WTC11 (cell line): ENCODE measurements at places on chromosomes 13 and 19.

- no peaks in the 10 kb centered on the region for H3K36me3 ChIP-seq
- DNase-seq: no peak
- no peak overlapping the region for H3K27ac ChIP-seq
- no peaks in the 10 kb centered on the region for H3K27me3 ChIP-seq
- H3K4me1 ChIP-seq: peaks cover 4% of the 10 kb centered on the region; the same call in 1 of the 2 replicates
These were observed 71.8 kb upstream of the STK24 start for GRCh38 chr13:98648686-98649085.

GRCh38 chr19:27729332-27729731 lies 1483.6 kb downstream of the UQCRFS1 start:
- H3K4me3 ChIP-seq: no peak overlapping the region
- no peak overlapping the region for H3K27ac ChIP-seq
- H3K4me1 ChIP-seq: no peaks in the 10 kb centered on the region

DNA sequence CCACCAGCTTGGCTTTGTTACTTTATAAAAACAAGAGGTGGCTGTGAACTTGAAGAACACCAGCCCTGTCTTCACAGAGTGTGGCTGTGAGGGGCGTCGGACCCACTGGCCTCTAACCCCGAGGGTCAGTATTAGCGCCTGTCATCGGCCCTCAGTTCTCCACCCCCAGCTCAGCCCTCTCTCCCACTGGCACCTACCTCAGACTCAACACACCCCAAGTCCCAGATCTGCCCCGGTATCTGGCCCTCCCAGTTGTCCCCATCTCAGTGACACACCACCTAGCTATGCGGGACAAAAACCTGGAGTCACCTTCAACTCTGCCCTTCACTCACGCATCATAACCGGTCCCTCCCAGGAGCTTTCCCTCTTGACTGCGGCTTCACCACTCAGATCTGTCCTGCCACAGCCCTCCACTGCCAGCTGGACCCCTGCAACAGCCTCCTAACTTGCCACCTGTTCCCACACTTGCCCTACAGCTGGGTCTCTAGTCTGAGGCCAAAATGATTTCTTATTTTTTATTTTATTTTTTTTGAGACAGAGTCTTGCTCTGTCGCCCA lies 45.4 kb downstream of the PEPD start:
- DNase-seq: peak; percentile 3
- H3K4me1 ChIP-seq: no peaks in the 10 kb centered on the region
- H3K27me3 ChIP-seq: no peaks in the 10 kb centered on the region
- H3K4me3 ChIP-seq: no peak overlapping the region
- peaks cover 34% of the 10 kb centered on the region for H3K36me3 ChIP-seq

GRCh38 chr13:47397739-47398138 lies 500.9 kb upstream of the HTR2A start:
- no peaks in the 10 kb centered on the region for H3K27me3 ChIP-seq
- H3K4me1 ChIP-seq: peaks cover 10% of the 10 kb centered on the region
- no peak overlapping the region for H3K4me3 ChIP-seq
- H3K27ac ChIP-seq: no peak overlapping the region
- DNase-seq: no peak
- no peaks in the 10 kb centered on the region for H3K36me3 ChIP-seq

DNA sequence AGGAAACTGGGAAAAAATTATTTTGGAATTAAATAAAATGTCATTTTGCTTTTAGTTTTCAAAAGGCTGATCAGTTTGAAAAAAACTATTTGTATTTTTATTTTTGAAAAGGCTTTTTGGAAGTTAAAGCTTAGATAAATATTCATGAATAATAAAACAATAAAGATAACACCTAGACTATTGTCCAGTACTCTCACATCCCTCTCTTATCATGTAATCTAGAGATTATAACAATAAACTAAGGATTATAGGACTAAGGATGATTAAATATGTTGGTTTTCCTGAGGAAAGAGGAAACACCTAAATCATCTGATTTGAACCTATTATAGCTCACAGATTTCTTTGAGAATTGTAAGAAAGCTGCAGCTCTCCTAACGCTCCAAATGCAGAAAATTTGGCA lies 81.4 kb upstream of the AKAP11 start:
- H3K4me3 ChIP-seq: no peak overlapping the region
- H3K27ac ChIP-seq: no peak overlapping the region
- no peaks in the 10 kb centered on the region for H3K27me3 ChIP-seq
- H3K4me1 ChIP-seq: no peaks in the 10 kb centered on the region

DNA sequence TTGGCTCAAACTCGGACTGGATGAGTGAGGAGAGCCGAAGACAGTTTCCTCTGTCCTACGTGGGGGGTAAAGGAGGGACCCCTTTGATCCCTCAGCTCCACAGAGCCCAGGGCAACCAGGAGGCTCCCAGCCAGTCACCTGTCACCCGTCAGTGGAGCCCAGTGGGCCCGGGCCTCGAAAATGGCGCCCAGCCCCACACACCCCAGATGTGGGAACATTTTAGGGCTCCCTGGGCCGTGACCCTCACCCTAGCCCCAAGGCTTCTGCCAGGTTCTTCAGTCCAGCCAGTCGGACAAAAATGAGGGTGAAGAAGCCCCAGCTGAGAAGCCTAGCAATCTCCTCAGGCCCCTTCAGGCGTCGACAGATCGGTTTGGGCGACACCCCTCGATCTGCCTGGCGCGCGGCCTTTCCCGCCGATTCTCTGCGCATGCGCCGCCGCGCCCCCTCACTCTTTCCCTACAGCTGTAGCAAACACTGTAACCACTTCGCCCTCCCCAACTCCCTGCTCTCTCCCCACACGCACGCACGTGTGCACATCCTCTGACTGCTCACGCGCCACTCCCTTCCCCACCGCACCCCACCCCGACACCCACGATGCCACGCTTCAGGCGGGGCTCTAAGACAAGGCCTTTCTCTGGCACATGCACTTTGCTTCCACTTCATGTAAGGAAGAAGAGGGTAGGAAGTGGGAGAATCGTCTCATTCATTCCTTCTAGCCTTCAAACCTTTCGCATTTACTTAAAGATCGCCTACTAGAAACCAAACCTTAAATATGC lies at the start of gene SLC6A16:
SLC6A16 (minus strand) TSS at position 391 of the 776 bp plus-strand sequence. CDS start 13,844 bp downstream, outside the sequence.
- peaks cover 15% of the 10 kb centered on the region for H3K36me3 ChIP-seq
- H3K4me3 ChIP-seq: no peak within 1 kb of the TSS
- no peaks in the 10 kb centered on the region for H3K4me1 ChIP-seq
- DNase-seq: no peak

- peaks cover 33% of the 10 kb centered on the region for H3K4me1 ChIP-seq
- peak overlapping the region; percentile 89 for H3K27ac ChIP-seq
- H3K36me3 ChIP-seq: peaks cover 41% of the 10 kb centered on the region
- no peaks in the 10 kb centered on the region for H3K27me3 ChIP-seq
- no peak for DNase-seq
These were observed 2.9 kb upstream of the FTL start for GRCh38 chr19:48962029-48962848.

DNA sequence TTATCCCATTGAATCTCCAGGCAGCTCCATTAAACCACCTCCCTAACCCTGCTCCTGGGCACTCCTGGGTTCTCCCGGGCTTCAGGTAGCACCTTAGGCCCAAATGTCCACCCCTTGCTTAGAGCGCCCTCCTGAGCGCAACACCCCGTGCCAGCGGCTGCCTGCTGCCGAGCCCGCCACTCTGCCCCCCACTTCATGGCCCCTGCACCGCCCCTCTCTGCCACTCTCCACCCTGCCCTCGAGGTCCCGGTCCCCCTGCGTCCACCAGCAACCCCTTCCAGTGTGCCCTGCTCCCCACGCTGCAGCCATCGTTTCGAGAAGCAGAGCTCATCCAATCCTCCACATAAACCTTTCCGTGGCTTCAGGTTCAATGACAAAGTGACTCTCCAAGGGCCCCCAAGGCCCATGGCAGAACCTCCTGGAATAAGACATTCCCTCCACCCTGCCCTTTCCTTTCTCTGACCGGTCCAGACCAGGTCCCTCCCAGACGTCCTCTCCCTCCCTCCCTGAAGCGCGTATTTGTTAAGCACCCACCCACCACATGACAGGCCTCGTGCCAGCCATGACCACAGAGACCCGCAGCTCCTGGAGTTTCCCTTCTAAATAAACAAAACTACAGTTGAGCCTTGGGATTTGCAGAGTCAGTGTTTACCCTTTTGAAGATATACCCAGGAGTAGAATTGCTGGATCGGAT lies 66.6 kb downstream of the ARHGEF18 start:
- peaks cover 8% of the 10 kb centered on the region; the same call in 1 of the 2 replicates for H3K36me3 ChIP-seq
- no peak overlapping the region for H3K4me3 ChIP-seq
- no peak for DNase-seq
- H3K4me1 ChIP-seq: peaks cover 20% of the 10 kb centered on the region

- H3K27me3 ChIP-seq: peaks cover 7% of the 10 kb centered on the region
- H3K4me1 ChIP-seq: no peaks in the 10 kb centered on the region
- peaks cover 42% of the 10 kb centered on the region for H3K36me3 ChIP-seq
- no peak overlapping the region for H3K4me3 ChIP-seq
- DNase-seq: no peak
These were observed 6.7 kb upstream of the F2RL3 start for GRCh38 chr19:16882146-16882545.

DNA sequence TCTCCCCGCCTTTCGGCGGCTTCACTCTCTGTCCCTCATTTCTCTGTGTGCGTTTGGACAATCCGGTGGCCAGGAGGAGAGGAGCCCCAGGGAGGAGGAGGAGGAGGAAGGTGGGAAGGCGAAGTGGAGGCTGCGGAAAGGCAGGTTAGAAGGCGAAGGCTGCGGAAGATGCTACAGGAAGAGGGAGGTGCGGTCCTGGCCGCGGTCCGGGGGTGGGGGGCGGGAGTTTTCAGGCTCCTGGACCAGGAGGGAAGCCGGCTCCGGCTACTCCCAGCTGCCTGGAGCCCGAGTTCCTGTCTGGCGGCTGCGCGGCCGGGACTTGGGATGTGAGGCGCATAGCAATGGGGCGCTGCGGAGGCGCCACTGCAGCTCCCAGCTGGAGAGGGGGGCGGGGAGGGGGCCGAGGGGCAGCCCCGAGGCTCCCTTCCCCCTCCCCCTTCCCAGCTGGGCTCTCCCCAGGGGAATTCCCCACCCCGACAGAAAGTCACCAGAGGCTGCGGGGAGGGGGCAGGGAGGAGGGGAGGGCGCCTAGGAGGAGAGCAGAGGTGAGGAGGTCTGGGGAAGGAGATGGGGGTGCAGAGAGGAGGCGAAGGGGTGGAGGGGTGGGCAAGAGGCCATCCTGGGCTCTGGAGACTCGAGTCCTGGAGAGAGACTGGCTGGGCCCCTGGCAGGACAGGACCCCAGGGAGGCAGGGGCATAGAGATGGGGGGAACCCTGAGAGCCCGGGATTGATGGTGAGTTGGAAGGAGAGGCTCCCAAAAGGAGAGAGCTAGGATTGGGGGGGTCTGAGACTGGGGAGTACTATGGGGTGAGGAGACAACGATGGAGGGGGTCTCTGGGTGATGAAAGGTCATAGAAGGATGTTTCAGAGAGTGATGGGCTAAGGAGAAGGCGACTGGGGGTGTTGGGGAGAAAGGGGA lies 2.0 kb downstream of the LRRC4B start:
- peaks cover 75% of the 10 kb centered on the region for H3K27me3 ChIP-seq
- peaks cover 42% of the 10 kb centered on the region for H3K4me1 ChIP-seq
- no peaks in the 10 kb centered on the region for H3K36me3 ChIP-seq
- DNase-seq: peak; percentile 69
- peak overlapping the region; percentile 66 for H3K4me3 ChIP-seq
- no peak overlapping the region for H3K27ac ChIP-seq

DNA sequence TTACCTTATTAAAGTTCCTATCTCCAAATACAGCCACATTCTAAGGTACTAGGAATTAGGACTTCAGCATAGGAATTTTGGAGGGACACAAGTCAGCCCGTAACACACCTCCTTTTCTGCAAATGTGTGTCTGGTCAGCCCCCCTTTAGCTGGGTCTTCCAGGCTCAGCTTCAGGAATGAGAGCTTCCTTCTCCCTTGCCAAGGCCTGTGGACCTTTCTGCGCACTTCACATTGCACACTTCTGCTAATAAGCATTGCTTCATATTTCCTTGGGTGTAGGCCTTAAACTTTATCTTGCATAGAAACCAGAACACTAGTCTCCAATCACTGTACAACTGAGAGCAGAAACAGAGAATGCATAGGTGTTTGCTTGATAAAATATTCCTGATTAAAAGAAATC lies 4.5 kb upstream of the STK24 start:
- H3K4me1 ChIP-seq: peaks cover 32% of the 10 kb centered on the region
- H3K27ac ChIP-seq: no peak overlapping the region
- no peak for DNase-seq
- no peaks in the 10 kb centered on the region for H3K36me3 ChIP-seq
- no peaks in the 10 kb centered on the region for H3K27me3 ChIP-seq

- H3K27me3 ChIP-seq: peaks cover 16% of the 10 kb centered on the region
- no peaks in the 10 kb centered on the region for H3K36me3 ChIP-seq
- no peak overlapping the region for H3K4me3 ChIP-seq
- peaks cover 4% of the 10 kb centered on the region; the same call in 1 of the 2 replicates for H3K4me1 ChIP-seq
- DNase-seq: no peak
These were observed 14.6 kb downstream of the SIGLEC7 start for GRCh38 chr19:51156710-51157109.
